ENCODE measurements at places on chromosomes 11 and 22.

DNA sequence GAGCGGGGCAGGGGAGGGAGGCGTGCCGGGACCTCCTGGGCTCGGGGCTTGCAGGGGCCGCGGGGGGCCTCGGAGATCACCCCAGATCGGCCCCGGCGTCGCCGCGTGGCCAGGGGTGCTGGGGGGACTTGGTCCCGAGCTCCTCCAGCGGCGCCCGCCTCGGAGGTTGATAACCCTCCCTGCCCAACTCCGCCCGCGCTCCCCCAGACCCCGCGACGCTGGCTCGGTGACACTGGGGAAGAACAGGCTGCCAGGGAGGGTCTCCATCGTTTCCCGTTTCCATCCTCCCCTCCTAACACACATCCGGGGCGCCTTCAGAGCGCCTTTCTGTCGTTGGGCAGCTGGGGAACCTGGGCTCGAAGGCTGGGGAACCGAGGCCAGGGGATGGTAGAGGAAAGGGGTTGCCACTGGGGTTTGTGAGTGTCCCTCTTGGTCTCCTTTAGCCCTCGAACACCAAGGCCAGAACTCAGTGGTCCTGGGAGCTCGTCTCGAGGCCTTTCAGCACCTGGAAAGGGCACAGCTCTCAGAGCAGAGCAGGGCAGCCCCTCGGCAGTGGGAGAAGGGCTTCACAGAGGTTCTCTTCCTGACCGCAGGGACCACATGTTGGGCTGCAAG lies 431 bp downstream of the SLC37A2 start:
- DNase-seq, result no peak

GRCh38 chr22:47902646-47903180 lies 1140.3 kb downstream of the TBC1D22A start:
- no peak for DNase-seq

DNA sequence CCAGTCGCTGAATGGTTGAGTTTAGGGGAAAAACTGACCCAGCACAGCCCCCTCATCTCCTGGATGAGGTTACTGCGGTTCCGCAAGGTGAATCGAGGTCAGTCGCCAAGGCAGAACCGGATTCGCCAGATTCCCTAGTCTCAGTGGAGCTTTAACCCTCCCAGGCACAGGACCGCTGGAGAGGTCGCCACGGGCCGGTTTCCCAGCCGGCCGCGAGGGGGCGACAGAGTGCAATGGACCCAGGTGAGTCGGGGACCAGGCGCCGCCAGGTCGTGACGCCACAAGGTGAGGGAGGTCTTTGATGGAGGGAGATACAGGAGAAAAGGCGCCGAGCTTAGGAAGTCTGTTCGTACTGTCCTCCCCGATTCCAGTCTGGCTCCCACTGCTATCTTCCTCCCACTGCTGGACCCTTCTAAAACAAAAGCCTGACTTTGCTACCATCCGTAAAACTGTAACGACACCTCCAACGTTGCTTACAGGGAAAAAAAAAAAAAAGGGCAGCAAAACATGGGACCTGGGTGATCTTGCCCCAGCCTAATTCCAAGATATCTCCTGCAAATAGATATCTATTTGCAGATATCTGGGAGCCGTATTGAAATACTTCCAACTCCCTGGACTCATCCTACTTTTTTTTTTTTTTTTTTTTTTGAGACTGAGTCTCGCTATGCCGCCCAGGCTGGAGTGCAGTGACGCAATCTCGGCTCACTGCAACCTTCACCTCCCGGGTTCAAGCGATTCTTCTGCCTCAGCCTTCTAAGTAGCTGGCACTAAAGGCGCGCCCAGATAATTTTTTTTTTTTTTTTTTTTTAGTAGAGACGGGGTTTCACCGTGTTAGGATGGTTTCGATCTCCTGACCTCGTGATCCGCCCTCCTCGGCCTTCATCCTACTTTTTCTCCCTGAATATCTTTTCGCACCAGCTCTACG lies 1.4 kb upstream of the GGA1 start:
- DNase-seq, result peak; percentile 85

DNA sequence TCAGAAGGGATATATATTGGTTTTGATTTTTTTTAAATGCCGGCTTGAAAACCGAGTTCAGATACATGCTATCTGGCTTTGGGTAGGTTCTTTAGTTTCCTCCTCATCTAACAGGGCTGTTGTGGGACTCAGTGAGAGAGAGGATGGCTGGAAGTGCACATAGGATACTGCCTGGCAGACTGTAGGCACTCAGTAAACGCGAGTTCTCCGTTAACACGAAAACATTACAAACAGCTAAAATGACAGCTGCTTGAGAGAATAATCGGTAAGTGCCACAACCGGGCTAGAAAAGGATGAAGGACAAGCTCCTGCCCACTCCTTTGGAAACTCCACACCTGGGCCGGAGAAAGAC lies 369 bp downstream of the XRRA1 start:
- no peak for DNase-seq

DNA sequence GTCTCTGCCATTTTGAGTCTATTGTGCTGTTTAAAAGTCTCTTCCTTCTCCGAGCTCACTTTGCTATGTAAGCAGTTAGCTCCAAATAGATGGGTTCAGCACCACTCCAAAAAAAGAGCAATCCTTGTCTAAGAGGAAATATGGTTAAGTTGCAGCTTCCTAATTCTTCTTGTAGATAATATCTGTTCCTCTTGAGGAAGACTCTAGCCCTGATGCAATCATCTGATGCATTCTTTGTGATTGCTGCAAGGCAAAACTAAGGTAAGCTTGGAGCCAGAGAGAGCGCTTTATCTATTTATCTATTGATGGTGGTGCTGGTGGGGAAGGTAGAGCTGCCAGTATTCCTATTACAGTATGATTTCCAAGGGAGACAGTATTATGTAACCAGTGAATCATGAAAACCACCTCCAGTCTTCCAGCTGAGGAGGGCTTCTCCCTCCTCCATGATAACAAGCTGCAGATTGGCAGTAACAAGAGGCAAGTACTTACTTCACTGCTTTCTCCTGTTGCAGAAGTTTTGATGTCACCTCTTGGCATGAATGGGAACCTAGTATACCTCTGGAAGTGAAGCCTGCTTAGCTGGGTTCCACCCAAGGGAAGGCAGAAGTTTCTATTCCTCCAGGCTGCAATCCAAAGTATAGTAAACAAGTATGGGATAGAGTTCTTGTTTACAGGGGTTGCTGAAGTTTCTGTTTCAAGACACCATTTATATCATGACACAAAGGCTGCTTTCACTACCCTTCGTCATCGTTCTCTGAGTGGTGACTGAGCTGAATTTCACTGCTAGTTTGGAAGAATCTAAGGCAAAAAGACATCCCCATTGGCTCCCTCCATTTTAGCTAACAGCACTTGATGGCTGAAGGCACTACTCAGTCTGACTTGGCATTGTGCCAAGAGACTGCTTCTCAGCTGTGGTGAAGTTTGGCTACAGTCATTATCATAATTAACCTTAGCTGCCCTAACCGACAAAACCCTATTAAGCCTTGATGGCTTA lies 49.7 kb downstream of the FDX1 start:
- no peak for DNase-seq

DNA sequence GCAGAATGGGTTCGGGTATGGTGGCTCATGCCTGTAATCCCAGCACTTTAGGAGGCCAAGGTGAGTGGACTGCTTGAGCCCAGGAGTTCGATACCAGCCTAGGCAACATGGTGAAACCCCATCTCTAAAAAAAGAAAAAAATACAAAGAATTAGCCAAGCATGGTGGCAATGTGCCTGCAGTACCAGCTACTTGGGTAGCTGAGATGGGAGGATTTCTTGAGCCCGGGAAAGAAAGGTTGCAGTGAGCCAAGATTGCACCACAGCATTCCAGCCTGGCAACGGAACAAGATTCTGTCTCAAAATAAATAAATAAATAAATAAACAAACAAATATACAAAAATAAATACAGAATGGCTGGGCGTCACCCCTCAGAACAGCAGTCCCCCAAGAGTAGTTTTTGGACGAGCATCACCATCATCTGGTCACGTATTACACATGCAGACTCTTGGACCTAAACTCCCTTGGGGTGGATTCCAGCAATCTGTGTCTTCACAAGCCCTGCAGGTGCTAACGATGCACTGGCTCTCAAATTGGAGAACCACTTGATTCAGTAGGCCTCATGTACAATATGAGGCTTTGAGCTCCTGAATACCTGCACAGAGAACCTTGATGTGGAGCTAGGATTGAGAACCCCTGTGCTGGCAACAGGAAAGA lies 33.5 kb downstream of the CLMP start:
- DNase-seq, result no peak

DNA sequence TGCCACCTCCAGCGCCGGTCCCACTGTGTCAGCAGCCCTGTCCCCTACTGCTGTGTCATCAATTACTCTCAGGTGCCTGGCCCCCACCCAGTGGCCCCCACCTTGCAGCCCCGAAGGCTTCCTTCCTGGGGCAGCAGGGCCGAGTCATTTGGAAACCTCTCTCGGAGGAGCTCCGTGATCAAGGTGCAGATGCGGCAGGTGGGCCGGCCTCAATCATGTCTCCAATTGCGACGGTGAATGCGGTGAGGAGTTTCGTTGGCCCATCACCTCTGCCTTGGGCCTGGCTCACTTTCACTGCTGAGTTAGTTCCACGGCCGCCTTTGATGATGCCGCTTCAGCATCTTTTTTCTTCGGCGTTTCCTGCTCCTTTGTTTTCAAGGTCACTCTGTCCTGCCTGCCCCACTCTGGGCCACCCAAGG lies 11.3 kb upstream of the CXCR5 start:
- DNase-seq, result peak; percentile 62

- no peak for DNase-seq
These were observed 630 bp downstream of the CASP4 start for GRCh38 chr11:104967534-104968354.

- no peak for DNase-seq
These were observed 26.8 kb downstream of the BARX2 start for GRCh38 chr11:129402206-129403171.

GRCh38 chr22:41911001-41911611 lies 3.8 kb downstream of the SHISA8 start:
- DNase-seq, result no peak

- DNase-seq, result no peak
These were observed 54.8 kb upstream of the GAB2 start for GRCh38 chr11:78472382-78472781.

GRCh38 chr22:49033616-49034015 lies 794.1 kb downstream of the BRD1 start:
- no peak for DNase-seq

GRCh38 chr11:73648121-73648520 lies 1.7 kb downstream of the PLEKHB1 start:
- no peak for DNase-seq

GRCh38 chr11:22764735-22765134 lies 64.9 kb downstream of the SVIP start:
- no peak for DNase-seq

DNA sequence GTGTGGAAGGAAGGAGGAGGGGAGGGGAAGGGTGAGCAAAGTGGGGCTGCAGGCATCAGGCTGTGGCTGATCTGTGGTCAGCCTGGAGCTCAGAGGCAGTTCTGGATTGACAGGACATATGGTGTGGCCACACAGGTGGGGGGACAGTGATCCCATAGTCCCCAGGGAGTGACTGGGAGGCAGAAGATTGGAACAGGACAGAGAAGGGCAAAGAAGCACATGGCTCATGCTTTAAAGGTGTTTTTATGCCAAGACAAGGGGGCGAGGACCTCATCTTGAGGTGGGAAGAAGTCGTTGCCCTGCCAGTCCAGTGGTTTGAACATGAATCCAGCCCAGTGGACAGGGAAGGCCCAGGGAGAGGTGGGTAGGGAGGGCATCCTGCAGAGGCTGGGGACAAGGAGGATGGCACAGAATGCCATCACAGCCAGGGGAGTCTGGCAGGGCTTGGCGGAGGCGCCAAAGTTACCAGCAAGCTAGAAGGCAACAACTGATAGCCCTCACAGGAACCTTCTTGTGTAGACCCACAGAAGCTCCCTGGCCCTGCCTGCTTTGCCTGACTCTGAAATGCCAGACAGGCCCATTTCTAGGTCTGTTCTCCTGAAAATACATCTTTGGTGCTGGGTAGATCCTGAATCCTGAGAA lies 3.1 kb downstream of the BET1L start:
- no peak for DNase-seq

DNA sequence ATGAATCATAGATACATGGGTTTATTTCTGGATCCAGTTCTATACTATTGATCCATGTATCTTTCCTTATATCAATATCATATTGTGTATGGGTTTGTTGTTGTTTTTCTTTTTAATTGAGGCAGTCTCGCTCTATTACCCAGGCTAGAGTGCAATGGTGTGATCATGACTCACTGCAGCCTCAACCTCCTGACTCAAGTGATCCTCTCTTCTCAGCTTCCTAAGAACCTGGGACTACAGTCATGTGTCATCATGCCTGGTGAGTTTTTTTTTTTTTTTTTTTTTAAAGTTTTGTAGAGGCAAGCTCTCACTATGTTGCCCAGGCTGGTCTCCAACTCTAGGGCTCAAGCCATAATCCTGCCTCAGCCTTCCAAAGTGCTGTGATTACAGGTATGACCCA lies 1589.4 kb upstream of the TENM4 start:
- DNase-seq, result no peak

GRCh38 chr11:8258784-8259183 lies 4.9 kb downstream of the LMO1 start:
- no peak for DNase-seq

- DNase-seq, result no peak
These were observed 8.1 kb downstream of the JRKL start for GRCh38 chr11:96397863-96398262.

GRCh38 chr11:12968826-12969225 lies 40.3 kb upstream of the RASSF10 start:
- DNase-seq, result no peak

DNA sequence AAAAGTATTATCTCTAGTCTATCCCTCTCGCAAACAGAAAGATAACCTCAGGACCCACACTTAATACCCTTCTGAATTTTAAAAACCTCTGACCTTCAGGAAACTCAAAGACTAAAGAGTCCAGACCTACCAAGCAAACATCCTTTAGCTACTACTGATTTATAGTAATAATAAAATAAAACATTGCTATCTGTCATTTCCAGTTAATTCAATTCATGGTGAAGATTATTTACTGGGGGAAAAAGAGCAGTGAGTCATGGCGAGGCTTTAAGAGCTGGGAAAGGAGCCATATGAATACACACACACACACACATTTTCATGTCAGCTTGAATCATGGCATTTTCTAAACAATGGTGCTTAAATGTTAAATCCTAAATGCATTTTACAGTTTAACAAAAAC lies 87.1 kb downstream of the FAM76B start:
- DNase-seq, result no peak

DNA sequence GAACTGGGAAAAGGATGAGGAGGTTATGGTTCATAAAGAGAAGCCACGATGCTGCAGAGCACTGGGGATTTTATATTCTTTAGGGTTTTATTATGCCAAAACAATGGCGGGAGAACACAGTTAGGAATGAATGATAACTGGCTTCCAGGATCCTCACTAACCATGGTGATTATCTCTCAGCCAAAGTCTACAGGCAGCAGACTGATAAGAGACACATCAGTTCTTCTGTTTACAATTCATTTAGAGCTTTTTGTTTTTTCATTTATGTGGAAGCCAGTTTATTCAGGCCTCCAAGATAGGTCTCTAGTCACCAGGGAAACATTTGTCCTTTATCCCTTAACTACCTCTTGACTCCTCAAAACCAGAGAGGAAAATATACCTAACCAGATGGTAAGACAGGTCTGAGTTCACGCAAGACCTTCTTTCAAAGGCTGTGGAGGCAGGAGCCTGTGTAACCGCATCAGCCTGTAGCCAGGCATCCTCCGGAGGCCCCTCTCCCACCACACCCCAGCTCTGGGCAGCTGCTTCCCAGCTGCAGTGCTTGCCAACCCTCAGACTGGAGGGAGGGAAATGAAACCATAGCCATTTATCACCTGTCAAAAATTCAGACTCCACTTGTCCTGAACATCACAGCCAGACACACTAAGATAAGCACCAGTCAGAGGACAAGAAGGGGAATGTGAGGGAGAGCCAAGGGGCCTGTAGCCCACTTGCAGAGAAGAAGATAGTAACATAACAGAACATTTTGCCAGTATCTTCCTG lies 57.2 kb upstream of the FAM181B start:
- no peak for DNase-seq

Data from central memory CD4-positive, alpha-beta T cell (primary cell).